Neural progenitor cell (in vitro differentiated cells): ENCODE measurements at places on chromosomes 2 and 18. TPM values are rescaled to one million over a fixed set of nuclear protein-coding genes. Genes with fewer than 3 reads are reported as not detected.

- H3K27ac ChIP-seq, result no peak overlapping the region
- H3K27me3 ChIP-seq, result no peaks in the 10 kb centered on the region
- H3K36me3 ChIP-seq, result no peaks in the 10 kb centered on the region
- DNase-seq, result no peak
- peaks cover 33% of the 10 kb centered on the region for H3K4me1 ChIP-seq
Observed at GRCh38 chr18:58102018-58102417, 58.0 kb downstream of the NEDD4L start.

- no peak overlapping the region for H3K4me3 ChIP-seq
- H3K4me1 ChIP-seq, result peaks cover 11% of the 10 kb centered on the region
- DNase-seq, result peak; percentile 57
Observed at GRCh38 chr18:40935423-40935822, 1019.6 kb upstream of the PIK3C3 start.

GRCh38 chr2:209818939-209819338 is 47.3 kb downstream of the UNC80 start:
- H3K27me3 ChIP-seq, result no peaks in the 10 kb centered on the region
- DNase-seq, result no peak
- H3K36me3 ChIP-seq, result no peaks in the 10 kb centered on the region
- H3K27ac ChIP-seq, result no peak overlapping the region
- H3K4me1 ChIP-seq, result peaks cover 15% of the 10 kb centered on the region
- no peak overlapping the region for H3K4me3 ChIP-seq

GKN2 gene
- not detected in 2 replicates for total RNA-seq

- no peaks in the 10 kb centered on the region for H3K36me3 ChIP-seq
- DNase-seq, result peak; percentile 9
- no peak overlapping the region for H3K4me3 ChIP-seq
- no peak overlapping the region for H3K27ac ChIP-seq
Observed at GRCh38 chr2:137020452-137021196, 255.3 kb downstream of the THSD7B start.

DNA sequence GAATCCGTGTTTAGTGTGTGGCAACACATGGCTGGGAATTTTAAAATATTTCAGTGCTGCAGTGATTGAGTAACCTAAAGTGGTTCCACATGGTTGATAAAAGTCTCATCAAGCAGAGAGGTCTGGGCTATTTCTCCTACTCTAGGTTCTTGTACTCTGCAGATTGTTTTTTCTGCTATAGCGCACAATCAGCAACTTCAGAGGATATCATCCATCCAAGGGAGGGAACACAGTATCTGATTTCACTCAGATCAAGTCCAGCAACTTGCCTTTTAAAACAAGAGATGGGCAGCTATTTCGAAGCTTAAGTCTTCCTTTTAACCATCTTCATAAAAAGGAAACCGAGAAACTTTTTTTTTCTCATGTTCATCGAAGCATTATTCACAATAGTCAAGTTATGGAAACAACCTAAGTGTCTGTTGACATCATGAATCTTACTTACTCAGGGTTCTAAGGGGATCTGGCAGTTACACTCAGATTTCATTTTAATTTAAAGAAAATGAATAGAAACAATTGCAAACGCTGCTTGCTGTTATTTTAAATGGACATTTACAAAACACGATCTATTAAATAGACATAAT is 172.7 kb upstream of the TRIB2 start:
- H3K4me3 ChIP-seq, result no peak overlapping the region
- no peaks in the 10 kb centered on the region for H3K27me3 ChIP-seq
- H3K27ac ChIP-seq, result no peak overlapping the region

ALKAL2 gene
- not detected in 2 replicates for total RNA-seq

UGT1A3 gene
- total RNA-seq, result not detected in 2 replicates
